Activated CD4-positive, alpha-beta T cell treated with anti-CD3 and anti-CD28 coated beads for 36 hours (primary cell): ENCODE measurements at places on chromosomes 4 and X. TPM values are rescaled to one million over a fixed set of nuclear protein-coding genes. Genes with fewer than 3 reads are reported as not detected.

GRCh38 chr4:111991163-111991562 is 154.1 kb upstream of the FAM241A start:
- no peaks in the 10 kb centered on the region for H3K36me3 ChIP-seq
- H3K27me3 ChIP-seq: peaks cover 29% of the 10 kb centered on the region
- H3K4me3 ChIP-seq: no peak overlapping the region
- H3K27ac ChIP-seq: no peak overlapping the region

RPGR gene
- total RNA-seq: 7.1 TPM

ALPK1 gene
- 24.3 TPM for total RNA-seq

DNA sequence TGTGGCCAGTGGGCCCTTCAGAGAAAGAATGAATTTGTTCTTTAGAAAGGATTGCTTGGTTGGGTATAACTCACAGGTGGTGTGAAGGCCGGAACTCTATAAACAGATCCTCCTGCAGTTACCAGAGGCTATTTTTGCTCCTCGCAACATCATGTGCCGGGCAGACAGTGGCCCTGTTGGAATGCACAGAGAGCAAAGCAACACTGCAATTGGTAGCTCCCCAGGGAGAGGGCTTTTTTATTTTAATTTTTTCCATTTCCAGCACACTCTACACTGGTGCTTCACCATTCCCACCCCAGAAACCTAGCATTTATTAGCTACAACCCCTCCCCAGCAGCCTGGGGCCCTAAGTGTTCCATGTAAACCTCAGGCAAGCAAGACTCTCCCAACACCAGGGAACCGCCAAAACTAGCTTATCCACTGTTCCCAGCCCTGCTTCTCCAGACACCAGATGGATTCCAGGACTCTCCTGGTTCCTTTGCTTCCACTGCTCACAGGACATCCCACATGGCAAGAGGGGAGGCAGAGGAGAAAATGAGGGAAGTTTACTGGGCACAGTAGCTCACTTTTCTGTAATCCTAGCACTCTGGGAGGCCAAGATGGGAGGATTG is 75.1 kb upstream of the TMEM164 start:
- H3K36me3 ChIP-seq: no peaks in the 10 kb centered on the region
- no peak overlapping the region for H3K4me3 ChIP-seq
- H3K27me3 ChIP-seq: peaks cover 2% of the 10 kb centered on the region
- DNase-seq: no peak
- H3K4me1 ChIP-seq: no peaks in the 10 kb centered on the region

ADGRG4 gene
- not detected for total RNA-seq

- H3K4me1 ChIP-seq: peaks cover 29% of the 10 kb centered on the region
- H3K27me3 ChIP-seq: no peaks in the 10 kb centered on the region
- peak overlapping the region; percentile 89 for H3K27ac ChIP-seq
- peak overlapping the region; percentile 85 for H3K4me3 ChIP-seq
- DNase-seq: peak; percentile 31
Observed at GRCh38 chrX:154761977-154762536, 607 bp upstream of the DKC1 start.

DNA sequence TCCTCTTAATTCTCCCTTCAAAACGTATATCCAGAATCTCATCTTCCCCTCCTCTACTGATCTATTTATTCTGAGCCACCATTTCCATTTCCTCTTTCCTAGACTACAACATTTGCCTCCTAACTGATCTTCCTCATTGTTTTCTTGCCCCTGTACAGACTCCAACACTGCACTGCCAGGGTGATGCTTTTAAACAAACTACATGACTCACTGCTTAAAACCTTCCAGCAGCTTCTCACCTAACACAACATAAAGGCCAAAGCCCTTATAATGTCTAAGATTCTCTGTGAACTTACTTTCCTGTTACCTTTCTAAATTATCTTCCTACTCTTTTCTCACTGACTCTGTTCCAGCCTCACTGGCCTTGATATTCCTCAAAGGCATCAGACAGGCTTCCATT is 161.0 kb upstream of the HS3ST1 start:
- no peak overlapping the region for H3K4me3 ChIP-seq
- no peak for DNase-seq
- H3K4me1 ChIP-seq: no peaks in the 10 kb centered on the region
- no peaks in the 10 kb centered on the region for H3K36me3 ChIP-seq
- peaks cover 3% of the 10 kb centered on the region for H3K27me3 ChIP-seq

CLDN22 gene
- total RNA-seq: not detected

GRCh38 chr4:56575820-56576429 is 70.3 kb downstream of the ARL9 start:
- H3K4me3 ChIP-seq: no peak overlapping the region
- no peaks in the 10 kb centered on the region for H3K4me1 ChIP-seq
- H3K36me3 ChIP-seq: no peaks in the 10 kb centered on the region
- H3K27ac ChIP-seq: no peak overlapping the region

GRCh38 chr4:18435781-18436180 is 414.2 kb upstream of the LCORL start:
- peaks cover 2% of the 10 kb centered on the region for H3K27me3 ChIP-seq
- no peaks in the 10 kb centered on the region for H3K36me3 ChIP-seq
- DNase-seq: no peak
- H3K4me1 ChIP-seq: no peaks in the 10 kb centered on the region
- no peak overlapping the region for H3K4me3 ChIP-seq

GRCh38 chr4:183399126-183399522 is 45.3 kb upstream of the CDKN2AIP start:
- H3K4me1 ChIP-seq: peaks cover 32% of the 10 kb centered on the region
- H3K36me3 ChIP-seq: no peaks in the 10 kb centered on the region
- H3K4me3 ChIP-seq: peak overlapping the region; percentile 69
- no peak for DNase-seq
- H3K27me3 ChIP-seq: peaks cover 5% of the 10 kb centered on the region

GRCh38 chr4:182207830-182208396 is 35.3 kb upstream of the TENM3 start:
- no peak overlapping the region for H3K27ac ChIP-seq
- no peaks in the 10 kb centered on the region for H3K4me1 ChIP-seq
- no peaks in the 10 kb centered on the region for H3K27me3 ChIP-seq
- H3K4me3 ChIP-seq: no peak overlapping the region

- peaks cover 1% of the 10 kb centered on the region for H3K27me3 ChIP-seq
- no peak overlapping the region for H3K4me3 ChIP-seq
- H3K36me3 ChIP-seq: no peaks in the 10 kb centered on the region
- no peak for DNase-seq
- H3K27ac ChIP-seq: no peak overlapping the region
- H3K4me1 ChIP-seq: no peaks in the 10 kb centered on the region
Observed at GRCh38 chr4:107115185-107115847, 79.2 kb upstream of the DKK2 start.

DNA sequence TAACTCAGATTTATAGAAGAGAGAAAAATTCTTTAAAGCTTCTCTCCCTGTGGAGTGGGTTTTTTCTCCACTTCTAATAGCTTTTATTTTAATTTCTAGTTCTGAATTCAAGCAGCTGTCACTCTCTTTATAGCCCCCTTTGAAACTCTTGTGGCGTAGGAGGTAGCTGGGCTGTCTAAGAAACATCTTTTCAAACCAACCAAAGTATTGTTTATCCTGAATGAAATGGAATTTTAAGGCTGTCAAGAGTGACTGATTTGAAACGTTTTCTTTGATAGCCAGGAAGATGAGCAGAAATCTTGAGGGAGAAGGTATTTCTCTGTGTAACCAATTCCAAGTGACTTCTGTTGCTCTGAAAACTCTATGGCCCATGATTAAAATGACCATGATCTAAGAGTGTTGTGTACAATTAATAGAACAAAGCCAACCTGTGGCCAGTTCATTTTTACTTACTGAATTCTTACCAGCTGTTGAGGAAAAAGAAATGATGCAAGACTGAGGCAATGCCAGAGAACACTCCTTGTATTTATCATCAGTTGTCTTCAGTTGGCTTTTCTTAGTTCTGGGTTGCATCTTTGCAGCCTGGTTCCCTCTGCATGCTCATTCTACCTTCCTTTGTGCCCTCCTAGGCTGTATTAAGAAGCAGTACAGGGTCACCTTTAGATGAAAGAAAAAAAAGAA is 298.4 kb downstream of the ARHGAP10 start:
- no peaks in the 10 kb centered on the region for H3K4me1 ChIP-seq
- no peak for DNase-seq
- H3K4me3 ChIP-seq: no peak overlapping the region
- H3K27ac ChIP-seq: peak overlapping the region; percentile 45
- H3K27me3 ChIP-seq: no peaks in the 10 kb centered on the region
- H3K36me3 ChIP-seq: peaks cover 2% of the 10 kb centered on the region

INTS6L gene
- 26.0 TPM for total RNA-seq

DNA sequence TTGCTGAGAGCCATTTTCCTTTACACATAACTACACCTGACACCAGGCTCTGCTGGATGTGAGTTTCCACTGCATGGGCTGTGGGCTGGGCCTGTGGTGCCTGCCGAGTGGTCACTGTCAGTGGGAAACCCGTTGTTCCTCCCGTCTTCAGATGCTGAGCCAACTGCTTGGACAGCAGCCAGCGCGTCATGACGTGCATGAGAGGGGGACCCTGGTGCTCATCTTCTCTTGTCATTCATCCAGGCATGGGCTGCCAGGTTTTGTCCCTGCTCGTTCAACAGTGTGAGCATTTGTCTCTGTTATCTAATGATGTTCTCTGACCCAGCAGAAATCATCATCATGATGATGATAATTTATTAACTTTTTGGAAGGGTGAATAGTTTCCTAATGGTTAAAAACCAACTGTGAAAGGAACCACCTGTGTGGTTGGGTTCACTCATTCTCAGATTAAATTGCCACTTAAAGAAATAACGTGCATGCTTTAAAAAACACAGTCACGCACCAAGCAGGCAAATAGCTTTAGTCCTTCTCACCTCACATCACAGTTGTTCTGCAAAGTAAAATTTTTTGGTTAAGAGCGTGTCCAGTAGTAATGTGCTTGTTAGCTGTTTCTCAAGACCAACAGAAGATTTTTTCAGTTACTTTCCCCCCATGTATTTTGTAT is 19.9 kb upstream of the CLDN34 start:
- peaks cover 4% of the 10 kb centered on the region for H3K4me1 ChIP-seq
- no peak overlapping the region for H3K4me3 ChIP-seq
- DNase-seq: no peak
- H3K27me3 ChIP-seq: peaks cover 28% of the 10 kb centered on the region
- no peaks in the 10 kb centered on the region for H3K36me3 ChIP-seq

DNA sequence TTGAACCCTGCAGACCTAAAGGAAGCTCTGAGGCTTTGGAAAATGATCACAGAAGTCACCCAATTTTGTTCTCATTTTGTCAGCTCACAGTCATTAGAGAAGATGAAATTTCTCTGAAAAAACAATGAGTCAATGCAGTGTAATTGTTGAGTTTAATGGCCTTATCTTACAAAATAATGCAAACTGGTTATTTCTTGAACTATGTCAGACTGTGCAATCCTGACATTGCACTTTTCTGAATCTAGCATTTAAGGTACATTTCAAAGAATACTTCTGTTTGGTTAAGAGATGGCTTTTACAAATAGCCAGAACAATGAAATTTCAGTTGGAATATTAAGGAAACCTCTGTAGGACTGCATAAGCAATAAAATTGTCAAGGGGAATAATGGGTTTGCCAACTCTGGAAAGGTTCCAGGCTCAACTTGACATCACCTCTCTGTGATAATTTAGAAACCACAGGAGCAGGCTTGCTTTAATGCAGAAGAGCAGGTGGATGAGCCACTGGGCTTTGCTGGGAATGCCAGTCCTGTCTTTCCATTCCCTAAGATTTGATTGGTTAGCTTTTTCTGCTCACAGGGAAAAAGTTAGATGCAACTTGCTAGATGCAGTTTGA is 222.8 kb downstream of the FRMPD4 start:
- no peaks in the 10 kb centered on the region for H3K4me1 ChIP-seq
- no peak overlapping the region for H3K27ac ChIP-seq
- H3K4me3 ChIP-seq: no peak overlapping the region
- no peak for DNase-seq

- no peaks in the 10 kb centered on the region for H3K36me3 ChIP-seq
- no peak overlapping the region for H3K27ac ChIP-seq
- no peaks in the 10 kb centered on the region for H3K4me1 ChIP-seq
Observed at GRCh38 chr4:177191991-177192390, 117.7 kb upstream of the NEIL3 start.

DNA sequence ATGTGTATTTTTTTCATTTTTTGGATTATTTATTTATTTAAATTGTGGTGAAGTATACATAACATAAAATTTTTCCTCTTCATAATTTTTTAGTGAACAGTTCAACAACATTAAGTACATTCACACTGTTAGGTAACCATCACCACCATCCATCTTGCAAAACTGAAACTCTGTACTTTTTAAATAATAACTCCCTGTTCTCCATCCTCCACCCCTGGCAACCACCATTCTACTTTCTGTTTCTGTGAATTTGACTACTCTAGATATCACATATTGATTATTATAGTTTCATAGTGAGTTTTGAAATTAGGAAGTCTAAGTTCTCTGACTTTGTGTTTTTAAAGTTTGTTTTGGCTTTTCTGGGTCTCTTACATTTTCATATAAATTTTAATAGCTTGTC is 89.3 kb upstream of the STX18 start:
- no peak for DNase-seq
- peaks cover 7% of the 10 kb centered on the region for H3K36me3 ChIP-seq
- H3K27me3 ChIP-seq: no peaks in the 10 kb centered on the region
- H3K27ac ChIP-seq: no peak overlapping the region
- peaks cover 6% of the 10 kb centered on the region for H3K4me1 ChIP-seq

GRCh38 chrX:153793291-153793690 is 884 bp downstream of the IDH3G start:
- peak overlapping the region; percentile 93 for H3K4me3 ChIP-seq
- no peak for DNase-seq
- peaks cover 21% of the 10 kb centered on the region for H3K4me1 ChIP-seq
- H3K36me3 ChIP-seq: peaks cover 17% of the 10 kb centered on the region
- H3K27me3 ChIP-seq: no peaks in the 10 kb centered on the region

SLITRK4 gene
- total RNA-seq: not detected

GAGE12J gene
- not detected for total RNA-seq

DNA sequence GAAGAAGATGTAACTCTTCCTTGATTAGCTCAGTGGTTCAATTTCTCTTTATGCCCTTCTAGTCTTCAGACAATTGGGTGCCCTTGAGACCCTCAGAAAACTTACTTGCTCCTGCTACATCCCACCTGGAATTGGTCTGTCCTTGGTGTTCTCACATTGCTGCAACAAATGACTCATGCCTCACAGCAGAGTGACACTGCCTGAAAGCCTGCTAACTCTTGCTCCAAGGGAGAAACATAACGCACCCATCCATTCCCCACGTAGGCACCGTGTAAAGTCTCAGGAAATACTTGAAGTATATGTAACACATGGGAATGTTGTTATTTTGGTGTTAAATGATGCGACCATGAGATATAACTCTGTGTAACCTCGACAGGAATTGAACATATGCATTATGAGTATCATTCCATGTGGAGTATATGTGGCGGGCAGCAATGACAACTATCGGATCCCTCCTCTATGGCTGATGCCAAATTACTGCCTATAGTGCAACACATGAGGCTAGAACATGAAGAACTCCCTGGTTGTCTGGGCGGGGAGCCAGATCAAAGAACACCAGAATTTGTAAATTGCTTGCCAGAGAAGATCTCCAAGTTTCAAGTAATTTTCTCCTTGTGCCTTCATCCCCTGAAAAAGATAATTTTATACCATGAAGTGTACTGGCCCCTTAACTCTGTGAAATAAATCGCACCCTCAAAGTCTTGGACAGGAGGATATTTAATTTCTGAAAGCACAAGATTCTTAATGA is 231.3 kb upstream of the STK26 start:
- H3K4me1 ChIP-seq: no peaks in the 10 kb centered on the region
- H3K27me3 ChIP-seq: no peaks in the 10 kb centered on the region
- H3K36me3 ChIP-seq: peaks cover 17% of the 10 kb centered on the region
- H3K4me3 ChIP-seq: no peak overlapping the region
